ENCODE measurements at places on chromosomes 16 and 17. TPM values are rescaled to one million over a fixed set of nuclear protein-coding genes. Genes with fewer than 3 reads are reported as not detected.

- peak overlapping the region; percentile 79 for H3K27ac ChIP-seq
- H3K4me1 ChIP-seq = peaks cover 19% of the 10 kb centered on the region
- no peak for DNase-seq
- H3K36me3 ChIP-seq = peaks cover 3% of the 10 kb centered on the region
- H3K27me3 ChIP-seq = peaks cover 4% of the 10 kb centered on the region
Observed at GRCh38 chr17:2048805-2049204, 6.1 kb upstream of the HIC1 start.

- H3K27me3 ChIP-seq = peaks cover 20% of the 10 kb centered on the region
- peaks cover 2% of the 10 kb centered on the region for H3K36me3 ChIP-seq
- H3K4me1 ChIP-seq = peaks cover 4% of the 10 kb centered on the region
- no peak for DNase-seq
- H3K27ac ChIP-seq = no peak overlapping the region
Observed at GRCh38 chr17:61476476-61477203, 24.4 kb downstream of the TBX4 start.

YBX2 gene
- 0.40 TPM for total RNA-seq

DNAAF8 gene
- 1.2 TPM for total RNA-seq

NR1D1 gene
- total RNA-seq = 6.1 TPM

TTC19 gene
- total RNA-seq = 35.9 TPM

GRCh38 chr17:57925361-57925990, 29.7 kb downstream of the CUEDC1 start:
- peaks cover 50% of the 10 kb centered on the region for H3K4me1 ChIP-seq
- no peak overlapping the region for H3K4me3 ChIP-seq
- no peak for DNase-seq
- no peaks in the 10 kb centered on the region for H3K27me3 ChIP-seq
- no peak overlapping the region for H3K27ac ChIP-seq

- peak overlapping the region; percentile 90 for H3K4me3 ChIP-seq
- no peaks in the 10 kb centered on the region for H3K27me3 ChIP-seq
- DNase-seq = peak; percentile 90
- H3K27ac ChIP-seq = peak overlapping the region; percentile 91
- H3K4me1 ChIP-seq = peaks cover 15% of the 10 kb centered on the region
Observed at GRCh38 chr16:30805370-30806169, 18.6 kb upstream of the ZNF629 start.

- peaks cover 30% of the 10 kb centered on the region for H3K36me3 ChIP-seq
- H3K27me3 ChIP-seq = no peaks in the 10 kb centered on the region
- no peak for DNase-seq
- no peak overlapping the region for H3K27ac ChIP-seq
Observed at GRCh38 chr16:27726621-27727261, 176.8 kb downstream of the KATNIP start.

DNA sequence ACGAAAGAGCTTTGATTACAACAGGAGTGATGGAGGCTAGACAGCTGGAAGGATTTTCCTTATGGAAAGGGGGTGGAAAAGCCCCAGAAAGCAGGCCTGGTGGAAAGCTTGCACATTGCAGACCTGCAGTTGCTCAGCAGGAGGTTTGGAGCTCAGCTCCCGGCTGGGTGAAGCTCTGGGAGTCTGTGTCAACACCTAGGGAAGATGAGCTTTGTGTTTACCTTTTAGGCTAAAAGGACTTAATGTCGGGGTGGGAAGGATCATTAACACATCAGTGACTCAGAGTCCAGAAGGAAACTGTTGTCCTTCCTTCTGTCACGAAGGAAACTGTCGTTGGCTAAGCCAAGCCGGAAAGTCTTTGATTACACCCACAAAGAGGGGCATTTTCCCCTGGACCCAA, 48.2 kb downstream of the RAP1GAP2 start:
- H3K4me3 ChIP-seq = no peak overlapping the region
- H3K4me1 ChIP-seq = peaks cover 17% of the 10 kb centered on the region
- no peak for DNase-seq
- H3K27ac ChIP-seq = no peak overlapping the region

- H3K36me3 ChIP-seq = peaks cover 21% of the 10 kb centered on the region
- H3K4me3 ChIP-seq = no peak overlapping the region
- DNase-seq = no peak
- H3K27ac ChIP-seq = no peak overlapping the region
- H3K27me3 ChIP-seq = no peaks in the 10 kb centered on the region
Observed at GRCh38 chr17:75065562-75066151, 18.6 kb downstream of the KCTD2 start.

GRCh38 chr17:74210191-74211140, 2.9 kb upstream of the TTYH2 start:
- peaks cover 51% of the 10 kb centered on the region for H3K4me1 ChIP-seq
- H3K4me3 ChIP-seq = no peak overlapping the region
- no peaks in the 10 kb centered on the region for H3K27me3 ChIP-seq
- H3K27ac ChIP-seq = no peak overlapping the region
- peak; percentile 90 for DNase-seq

MYOCD gene
- total RNA-seq = 13.7 TPM

- peaks cover 45% of the 10 kb centered on the region for H3K4me1 ChIP-seq
- H3K27me3 ChIP-seq = no peaks in the 10 kb centered on the region
- H3K27ac ChIP-seq = no peak overlapping the region
- DNase-seq = no peak
- H3K36me3 ChIP-seq = peaks cover 5% of the 10 kb centered on the region
- H3K4me3 ChIP-seq = no peak overlapping the region
Observed at GRCh38 chr17:848402-848801, 66.2 kb downstream of the MRM3 start.

ETV4 gene
- 6.5 TPM for total RNA-seq

HSD17B1 gene
- total RNA-seq = 1.2 TPM

- no peak for DNase-seq
- H3K4me1 ChIP-seq = peaks cover 21% of the 10 kb centered on the region
- peaks cover 37% of the 10 kb centered on the region for H3K27me3 ChIP-seq
- H3K36me3 ChIP-seq = peaks cover 3% of the 10 kb centered on the region
- H3K4me3 ChIP-seq = no peak overlapping the region
- H3K27ac ChIP-seq = no peak overlapping the region
Observed at GRCh38 chr17:50558581-50558940, 2.0 kb upstream of the CACNA1G start.

KRTAP2-1 gene
- total RNA-seq = not detected

- H3K36me3 ChIP-seq = peaks cover 2% of the 10 kb centered on the region
- DNase-seq = no peak
- no peak overlapping the region for H3K4me3 ChIP-seq
- peak overlapping the region; percentile 67 for H3K27ac ChIP-seq
Observed at GRCh38 chr16:87150262-87150661, 166.9 kb downstream of the C16orf95 start.

DNA sequence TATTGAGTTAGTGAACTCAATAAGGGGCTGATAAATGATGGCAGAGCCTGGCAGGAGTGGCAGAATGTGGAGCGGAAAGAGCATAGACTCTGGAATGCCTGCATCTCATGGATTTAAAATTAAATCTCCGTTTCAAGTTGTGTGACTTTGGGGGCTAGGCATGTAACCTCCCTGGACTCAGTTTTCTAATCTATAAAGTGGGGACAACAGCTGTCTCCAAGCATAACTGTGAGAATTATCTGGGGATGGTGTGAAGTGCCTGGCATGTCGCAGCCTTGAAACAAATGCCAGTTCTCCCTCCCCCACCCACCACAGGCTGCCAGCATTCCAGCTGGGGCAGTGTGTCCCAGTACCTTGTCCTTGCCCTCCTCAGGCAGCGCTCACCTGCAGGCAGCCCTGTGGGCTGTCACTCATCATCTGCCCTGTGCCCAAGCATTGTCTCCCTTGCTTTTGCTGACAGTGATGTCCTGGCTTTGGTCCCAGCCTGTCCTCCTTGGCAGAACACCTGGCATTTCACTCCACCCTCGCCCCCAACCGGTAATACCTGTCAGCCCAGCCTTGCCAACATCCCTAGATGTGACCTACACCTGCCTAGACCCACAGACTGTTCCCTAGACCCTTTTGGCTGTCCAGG, 129.6 kb downstream of the MRM1 start:
- peaks cover 61% of the 10 kb centered on the region for H3K27me3 ChIP-seq
- H3K4me1 ChIP-seq = no peaks in the 10 kb centered on the region
- H3K27ac ChIP-seq = no peak overlapping the region
- H3K4me3 ChIP-seq = no peak overlapping the region

DNA sequence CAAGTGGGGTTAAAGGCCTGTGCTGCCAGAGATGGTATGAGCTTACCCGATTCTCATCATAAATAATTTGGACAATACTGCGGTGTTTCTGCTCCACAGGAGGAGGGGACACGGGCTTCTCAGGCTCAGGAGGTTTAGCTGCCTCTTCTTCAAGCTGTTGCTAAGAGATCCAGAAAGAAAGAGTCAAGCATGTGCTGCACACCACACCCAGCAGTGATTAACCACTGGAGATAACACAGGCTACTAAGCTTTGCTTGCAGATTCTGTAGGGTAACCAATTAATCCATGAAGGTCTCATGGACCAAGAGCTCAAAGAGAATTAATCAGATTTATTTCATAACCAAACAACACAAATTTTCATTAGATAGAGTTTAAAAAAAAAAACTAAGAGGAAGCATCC, 56.6 kb downstream of the NCOR1 start:
- H3K27ac ChIP-seq = no peak overlapping the region
- peaks cover 2% of the 10 kb centered on the region for H3K4me1 ChIP-seq
- H3K27me3 ChIP-seq = no peaks in the 10 kb centered on the region
- H3K4me3 ChIP-seq = no peak overlapping the region
- no peak for DNase-seq

- H3K27ac ChIP-seq = no peak overlapping the region
- no peak for DNase-seq
- H3K36me3 ChIP-seq = peaks cover 16% of the 10 kb centered on the region
- H3K4me3 ChIP-seq = no peak overlapping the region
- H3K4me1 ChIP-seq = no peaks in the 10 kb centered on the region
- H3K27me3 ChIP-seq = no peaks in the 10 kb centered on the region
Observed at GRCh38 chr17:4542003-4542725, 13.0 kb downstream of the MYBBP1A start.

DNA sequence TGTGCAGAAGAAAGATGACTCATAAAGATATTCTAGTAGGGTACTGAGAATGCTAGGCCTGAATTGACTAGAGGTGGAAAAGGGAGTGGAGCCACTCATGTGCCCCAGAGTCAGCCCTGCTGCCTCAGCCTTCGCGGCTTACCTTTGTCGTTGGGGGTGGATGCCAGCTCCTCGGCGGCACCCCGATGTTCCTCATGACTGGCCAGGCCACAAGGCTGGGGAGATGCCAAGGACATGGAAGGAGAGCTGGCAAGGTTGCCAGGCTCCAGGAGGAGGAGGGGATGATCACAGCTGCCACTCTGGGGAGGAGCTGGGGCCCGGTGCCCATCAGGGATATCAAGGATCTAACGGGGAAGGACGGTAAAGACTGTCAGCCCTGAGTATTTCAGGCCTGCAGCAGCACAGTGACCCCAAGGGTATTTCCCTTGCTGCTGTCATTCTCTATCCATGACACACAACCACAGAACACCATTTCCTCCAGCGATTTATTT, 9.7 kb upstream of the SLC35B1 start:
- H3K27ac ChIP-seq = no peak overlapping the region
- H3K4me3 ChIP-seq = no peak overlapping the region
- no peak for DNase-seq

DNA sequence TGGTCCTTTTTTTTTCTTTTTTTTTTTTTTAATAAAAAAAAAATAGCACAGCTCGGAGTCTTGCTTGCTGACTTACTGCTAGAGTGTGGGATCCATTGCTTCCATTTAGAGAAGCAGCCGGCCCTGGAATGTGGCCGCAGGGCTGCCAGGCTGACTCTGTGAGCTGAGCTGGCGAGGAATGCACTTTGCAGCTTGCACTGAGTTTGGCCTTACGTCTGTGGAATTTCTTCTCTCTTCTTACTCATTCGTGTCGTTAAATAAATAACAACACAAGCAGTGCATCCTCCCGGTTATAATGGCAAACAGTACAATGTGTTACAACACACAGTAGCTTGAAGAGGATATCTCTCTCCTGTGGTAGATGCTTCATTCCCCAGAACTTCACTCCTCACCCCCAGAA, 69.2 kb downstream of the PRKCB start:
- DNase-seq = peak; percentile 88
- no peaks in the 10 kb centered on the region for H3K36me3 ChIP-seq
- peak overlapping the region; percentile 50 for H3K27ac ChIP-seq
- no peak overlapping the region for H3K4me3 ChIP-seq
- H3K27me3 ChIP-seq = no peaks in the 10 kb centered on the region

GRCh38 chr16:2962334-2963073, 1.6 kb upstream of the KREMEN2 start:
- H3K36me3 ChIP-seq = no peaks in the 10 kb centered on the region
- H3K4me1 ChIP-seq = peaks cover 7% of the 10 kb centered on the region
- H3K27me3 ChIP-seq = peaks cover 22% of the 10 kb centered on the region
- H3K4me3 ChIP-seq = peak overlapping the region; percentile 26

NDUFAB1 gene
- total RNA-seq = 59.4 TPM

DNA sequence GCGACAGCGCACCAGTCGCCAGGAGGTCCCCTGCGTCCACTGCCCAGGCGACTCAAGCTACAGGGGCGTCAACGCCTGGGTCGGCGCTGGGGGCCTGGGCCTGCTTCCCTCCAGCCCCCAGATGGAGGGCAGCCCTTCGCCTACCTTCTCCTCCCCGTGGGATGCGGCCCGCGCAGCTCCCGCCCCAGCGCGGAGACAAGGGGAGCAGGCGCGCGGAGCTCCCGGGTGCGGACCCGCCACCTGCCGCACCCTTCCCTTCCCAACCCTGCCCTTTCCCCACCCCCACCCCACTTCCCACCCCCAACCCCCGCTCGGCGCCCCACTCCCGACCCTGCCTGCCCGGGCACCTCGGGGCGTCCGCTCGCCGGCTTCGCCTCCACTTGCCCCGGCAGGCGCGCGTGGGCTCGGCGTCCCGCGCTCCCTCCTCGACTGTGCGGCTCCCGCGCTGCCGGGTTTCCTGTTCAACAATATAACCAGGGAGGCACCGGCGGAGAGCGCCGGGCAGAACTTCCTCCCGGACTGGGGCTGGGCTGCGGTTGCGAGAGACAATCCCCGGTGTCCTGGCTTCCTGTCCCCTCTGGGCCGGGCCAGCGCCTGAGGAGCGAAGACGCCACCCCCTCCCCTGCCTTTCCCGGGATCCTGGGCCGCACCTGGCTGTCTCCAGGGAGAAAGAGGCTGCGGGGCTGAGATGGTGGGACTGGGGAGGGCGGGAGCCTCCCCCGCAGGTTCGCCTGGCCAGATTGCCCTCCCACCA, at the start of gene ARHGAP27:
Gene ARHGAP27 (minus strand): TSS at position 466 of the 754 bp plus-strand sequence. CDS start 2,591 bp downstream, outside the sequence.
- peaks cover 27% of the 10 kb centered on the region for H3K4me1 ChIP-seq
- peaks cover 24% of the 10 kb centered on the region for H3K27me3 ChIP-seq
- H3K4me3 ChIP-seq = peak within 1 kb of the TSS; percentile 65
- H3K27ac ChIP-seq = no peak within 1 kb of the TSS
- no peak for DNase-seq

GFAP gene
- not detected for total RNA-seq

GRCh38 chr17:1484676-1485422, 7.6 kb downstream of the MYO1C start:
- no peak for DNase-seq
- H3K36me3 ChIP-seq = peaks cover 16% of the 10 kb centered on the region

SULT1A1 gene
- total RNA-seq = 11.4 TPM

GRCh38 chr16:617855-618254, 12.9 kb upstream of the WFIKKN1 start:
- H3K27me3 ChIP-seq = no peaks in the 10 kb centered on the region
- peaks cover 4% of the 10 kb centered on the region for H3K36me3 ChIP-seq
- peaks cover 4% of the 10 kb centered on the region for H3K4me1 ChIP-seq
- DNase-seq = no peak
- no peak overlapping the region for H3K27ac ChIP-seq
- H3K4me3 ChIP-seq = no peak overlapping the region

- no peaks in the 10 kb centered on the region for H3K27me3 ChIP-seq
- H3K4me3 ChIP-seq = no peak overlapping the region
- H3K36me3 ChIP-seq = peaks cover 18% of the 10 kb centered on the region
- no peak overlapping the region for H3K27ac ChIP-seq
Observed at GRCh38 chr17:45106096-45106495, 26.2 kb downstream of the PLCD3 start.

All from osteocyte (in vitro differentiated cells).